ENCODE measurements at places on chromosomes 7 and 10. TPM values are rescaled to one million over a fixed set of nuclear protein-coding genes. Genes with fewer than 3 reads are reported as not detected.

GRCh38 chr10:107718864-107719263 lies 554.4 kb upstream of the SORCS1 start:
- no peak for DNase-seq

GRCh38 chr10:12397941-12398340 lies 48.6 kb downstream of the CAMK1D start:
- no peak for DNase-seq

DNA sequence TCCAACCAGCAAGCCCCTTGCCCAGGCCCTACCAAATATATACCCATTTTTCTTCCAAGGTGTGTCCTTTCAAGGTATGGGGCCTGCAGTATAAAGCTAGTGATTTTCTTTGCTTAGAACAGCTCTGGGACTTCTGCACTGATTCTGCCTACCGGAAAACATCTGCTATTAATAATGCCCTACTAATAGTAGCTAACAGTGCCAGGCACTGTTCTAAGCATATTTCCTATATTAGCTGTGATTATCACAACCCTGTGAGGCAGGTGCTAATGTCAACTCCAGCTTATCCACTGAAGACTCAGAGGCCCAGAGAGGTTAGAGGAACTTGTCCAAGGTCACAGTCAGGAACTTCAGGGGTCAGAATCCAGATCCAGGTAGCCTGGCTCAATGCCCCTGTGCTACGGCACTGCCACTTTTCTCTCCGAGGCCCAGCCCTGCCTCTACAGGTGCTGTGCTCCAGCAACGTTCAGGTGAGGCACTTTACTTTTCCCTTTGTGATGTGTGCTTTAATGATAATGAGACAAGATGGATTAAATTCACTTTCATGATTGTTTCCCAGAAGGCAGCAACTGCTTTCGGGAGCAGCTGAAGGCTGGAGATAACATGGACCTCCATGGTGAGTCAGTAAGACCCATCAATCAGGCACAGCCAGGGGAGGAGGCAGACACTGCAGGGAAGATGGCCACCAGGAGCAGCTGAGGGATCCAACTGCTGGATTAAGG lies 26.7 kb downstream of the TAS2R41 start:
- DNase-seq: no peak

GRCh38 chr7:108770981-108771745 lies 201.5 kb downstream of the DNAJB9 start:
- no peak for DNase-seq

- no peak for DNase-seq
These were observed 258.5 kb downstream of the ARL4A start for GRCh38 chr7:12945901-12946300.

- no peak for DNase-seq
These were observed 109.4 kb downstream of the WDFY4 start for GRCh38 chr10:48794074-48794473.

DNA sequence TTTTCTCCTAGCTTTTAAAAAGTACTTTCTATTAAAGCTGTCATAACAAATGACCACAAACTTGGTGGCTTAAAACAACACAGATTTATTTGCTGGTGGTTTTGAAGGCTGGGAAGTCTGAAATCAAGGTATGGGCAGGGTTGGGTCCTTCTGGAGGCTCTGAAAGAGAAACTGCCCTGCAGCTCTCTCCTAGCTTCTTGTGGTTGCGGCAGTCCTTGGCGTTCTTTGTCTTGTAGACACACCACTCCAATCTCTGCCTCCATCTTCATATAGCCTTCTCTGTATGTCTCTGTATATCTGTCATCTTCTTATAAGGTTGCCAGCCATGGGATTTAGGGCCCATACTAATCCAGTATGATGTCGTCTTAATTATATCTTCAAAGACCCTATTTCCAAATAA lies 79.4 kb upstream of the PRR15 start:
- DNase-seq: no peak

GRCh38 chr10:50604049-50604640 lies 19.6 kb downstream of the SGMS1 start:
- no peak for DNase-seq

DNA sequence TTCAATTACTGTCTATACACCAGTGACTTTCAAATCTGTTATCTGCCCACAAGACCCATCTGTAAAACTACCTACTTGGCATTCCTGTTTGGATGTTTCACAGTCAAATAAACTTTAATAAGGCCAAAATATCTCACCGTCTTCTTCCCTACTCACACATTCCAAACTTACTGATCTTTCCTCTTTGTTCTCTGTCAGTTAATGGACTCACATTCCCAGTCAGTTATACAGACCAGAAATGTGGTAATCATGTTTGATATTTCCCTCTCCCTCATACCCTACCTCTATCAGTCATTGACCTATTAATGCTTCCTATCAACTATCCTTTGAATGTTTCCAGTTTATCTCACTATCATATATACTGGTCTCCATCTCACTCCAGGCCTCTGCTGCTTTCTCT lies 28.5 kb upstream of the HDAC9 start:
- DNase-seq: no peak

GRCh38 chr7:6164491-6164890 lies 107.9 kb downstream of the CYTH3 start:
- DNase-seq: no peak

GRCh38 chr10:10397906-10398305 lies 619.8 kb upstream of the CELF2 start:
- no peak for DNase-seq

- no peak for DNase-seq
These were observed 15.5 kb downstream of the KLF6 start for GRCh38 chr10:3769556-3769955.

DNA sequence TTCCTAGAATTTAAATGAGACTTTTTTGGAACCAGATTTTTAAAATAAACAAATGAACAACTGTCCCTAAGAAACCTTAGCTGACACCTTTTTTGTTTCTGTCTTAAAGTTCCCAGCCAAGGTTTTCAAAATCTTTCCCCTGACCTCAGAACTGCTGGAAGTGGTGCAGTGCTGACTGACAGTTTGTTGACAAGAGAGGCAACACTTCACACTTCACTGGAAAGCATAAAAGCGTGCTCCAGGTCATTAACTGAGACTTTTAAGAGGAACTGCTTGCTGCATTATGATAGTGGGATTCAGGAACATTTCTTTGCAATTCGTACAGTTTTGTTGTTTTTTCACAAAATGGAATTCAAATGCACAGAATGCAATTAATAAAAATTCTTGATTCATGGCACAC lies 36.2 kb downstream of the SYPL1 start:
- no peak for DNase-seq

DNA sequence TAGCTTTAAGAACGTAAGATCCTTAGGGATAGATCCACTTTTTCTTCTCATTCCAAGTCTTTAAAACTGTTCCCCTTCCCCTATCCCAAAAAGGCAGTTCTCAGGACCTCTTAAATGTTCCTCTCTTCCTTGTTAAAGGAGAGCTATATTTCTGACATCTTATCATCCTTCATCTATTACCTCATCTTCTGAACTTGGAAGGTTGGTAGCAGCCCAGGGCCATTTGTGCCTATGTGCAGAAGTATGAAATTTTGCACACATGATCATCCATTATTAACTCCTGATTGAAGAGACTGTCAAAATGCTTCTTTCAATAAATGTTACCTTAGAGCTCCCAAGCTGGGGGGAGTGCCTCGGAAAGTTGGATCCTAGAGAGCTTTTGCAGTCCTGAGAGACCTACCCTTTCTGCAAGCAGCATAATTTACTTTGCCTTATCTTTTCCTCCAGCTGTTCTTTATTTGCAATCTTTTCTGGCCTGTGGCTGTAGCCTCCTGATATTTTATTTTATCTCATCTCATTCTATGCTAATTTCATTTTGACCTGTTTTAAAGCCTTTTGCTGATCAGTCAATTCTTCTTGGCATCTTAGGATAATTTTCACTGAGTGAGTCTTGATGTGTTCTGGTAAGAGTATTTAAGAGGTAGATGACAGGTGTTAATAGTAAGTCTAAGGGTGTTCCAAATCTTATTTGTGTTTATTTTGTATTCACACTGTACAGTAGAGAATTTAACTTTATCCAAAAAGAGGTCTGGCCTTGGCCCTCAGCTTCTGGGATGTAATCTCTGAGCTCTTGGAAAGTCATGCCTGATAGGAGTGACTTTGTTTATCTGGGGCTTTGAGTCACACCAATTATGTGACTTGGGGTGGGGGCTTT lies 135.0 kb upstream of the PDLIM1 start:
- no peak for DNase-seq

DNA sequence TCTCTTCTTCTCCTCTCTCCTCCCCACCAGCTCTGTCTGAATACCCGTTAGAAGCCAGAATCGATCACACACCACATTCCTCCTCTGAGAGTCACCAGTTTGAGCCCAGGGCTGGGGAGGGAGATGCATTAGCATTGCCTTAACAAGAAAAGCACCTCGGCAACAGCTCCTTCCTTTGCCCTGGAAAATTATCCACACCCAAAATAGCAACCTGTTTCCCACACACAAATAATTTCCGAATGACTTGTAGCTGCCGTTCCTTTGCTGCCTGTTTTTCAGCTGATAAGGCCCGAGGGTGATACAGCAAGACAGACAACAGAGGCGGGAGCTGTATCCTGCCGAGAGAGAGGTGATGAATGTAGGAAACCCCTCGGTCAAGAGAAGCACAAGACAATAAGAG lies 91.3 kb downstream of the CPXM2 start:
- no peak for DNase-seq

DNA sequence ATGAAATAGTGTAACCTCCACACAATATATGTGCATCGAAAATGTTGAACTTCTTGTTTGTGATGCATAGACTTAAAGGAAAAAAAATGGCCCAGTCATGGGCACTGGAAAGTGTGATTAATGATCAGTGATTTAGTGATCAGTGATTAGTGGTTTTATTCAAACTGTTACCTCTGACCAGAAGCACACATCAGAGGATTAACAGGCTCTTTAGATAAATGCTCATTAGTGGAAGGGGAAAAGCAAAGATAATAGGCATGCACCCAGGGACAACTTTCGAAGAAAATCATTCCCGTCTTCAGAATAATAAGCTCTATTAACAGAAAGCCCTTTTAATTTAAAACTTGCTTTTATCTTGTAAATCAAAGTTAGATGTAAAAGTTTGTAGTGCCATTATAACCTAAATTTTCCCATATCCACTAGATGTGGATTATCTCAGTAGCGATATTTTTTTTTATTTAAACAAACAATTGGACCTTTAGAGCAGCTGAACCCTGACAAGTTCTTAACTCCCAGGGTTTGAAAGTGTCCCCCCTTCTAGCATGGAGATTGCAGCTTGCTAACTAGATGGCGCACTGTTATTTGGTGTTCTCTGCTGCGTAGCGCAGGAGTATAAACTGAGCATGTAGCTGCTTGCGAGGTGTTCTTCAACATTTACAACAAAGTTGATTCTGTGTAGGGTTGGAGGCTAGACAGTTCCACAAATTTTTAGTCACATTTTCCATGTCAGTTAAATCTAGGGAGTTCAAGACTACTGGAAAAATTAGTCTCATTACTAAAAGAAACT lies at the start of gene CREB5:
TSS of gene CREB5 (plus strand) at position 643 of the 787 bp plus-strand sequence. CDS start 397 bp downstream, outside the sequence.
- no peak for DNase-seq

GRCh38 chr10:99743841-99744240 lies 11.8 kb downstream of the CUTC start:
- no peak for DNase-seq

DNA sequence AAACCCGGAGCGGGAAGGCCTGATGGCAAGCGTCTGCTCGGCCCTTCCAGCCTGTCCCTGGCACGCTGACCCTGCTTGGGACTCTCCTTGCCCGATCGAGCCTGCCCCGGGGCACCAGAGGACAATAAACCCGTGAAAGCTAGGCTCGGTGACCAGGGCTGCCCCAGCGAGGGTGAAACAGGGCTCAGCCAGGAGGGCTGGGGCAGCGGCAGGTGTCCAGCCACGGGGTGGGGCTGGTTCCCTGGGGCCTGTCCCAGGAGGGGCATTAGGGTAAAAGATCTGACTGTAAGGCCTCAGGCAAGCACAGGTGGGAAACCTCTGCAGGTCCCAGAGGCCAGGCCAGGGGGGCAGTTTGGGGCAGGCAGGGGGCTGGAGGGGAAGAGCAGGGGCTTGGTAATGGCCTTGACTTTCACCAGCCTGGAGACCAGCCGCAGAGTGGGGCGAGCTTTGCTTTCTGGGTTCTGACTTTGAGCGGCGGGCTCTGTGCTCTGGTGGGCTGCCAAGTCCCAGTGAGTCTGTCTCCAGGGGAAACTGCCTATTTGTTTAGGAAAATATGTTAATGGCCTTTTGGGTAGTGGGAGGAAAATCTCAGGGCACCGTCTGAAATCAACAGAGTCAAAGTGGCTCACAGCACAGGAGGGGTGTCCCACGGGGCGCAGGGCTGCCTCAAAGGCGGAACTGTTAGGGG lies 68.2 kb upstream of the INPP5A start:
- DNase-seq: no peak

- no peak for DNase-seq
These were observed 30.4 kb downstream of the MKRN1 start for GRCh38 chr7:140448781-140449480.

GRCh38 chr10:15320522-15321203 lies 50.4 kb downstream of the FAM171A1 start:
- DNase-seq: no peak

DNA sequence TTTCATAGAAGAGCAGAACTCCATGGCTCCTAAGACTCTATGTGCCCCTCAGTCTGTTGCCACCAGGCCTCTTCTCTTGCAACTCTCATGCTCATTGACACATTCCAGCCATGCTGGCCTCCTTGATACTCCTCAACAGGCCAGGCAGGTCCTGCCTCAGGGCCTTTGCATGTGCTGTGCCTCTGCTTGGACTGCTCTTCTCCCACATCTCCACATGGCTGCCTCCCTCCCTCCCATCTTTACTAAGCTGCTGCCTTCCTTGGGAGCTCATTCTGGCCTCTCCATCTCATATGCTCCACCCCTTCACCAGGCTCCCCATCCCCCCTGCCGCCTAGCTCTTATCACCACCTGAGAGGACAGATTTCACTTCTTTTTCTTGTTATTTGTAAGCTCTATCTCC lies 103.8 kb upstream of the GPR26 start:
- DNase-seq: no peak

The ASB15 gene
- total RNA-seq: not detected

The GIMAP4 gene
- total RNA-seq: 19.5 TPM

The SRGN gene
- 108 TPM for total RNA-seq

The C10orf62 gene
- 1.1 TPM for total RNA-seq

The TMEM139 gene
- total RNA-seq: 2.1 TPM

The ACADSB gene
- 22.9 TPM for total RNA-seq

The PTF1A gene
- total RNA-seq: not detected

The BICC1 gene
- total RNA-seq: 31.0 TPM

The STK31 gene
- 0.98 TPM for total RNA-seq

The CPA2 gene
- 1.5 TPM for total RNA-seq

The FRG2B gene
- total RNA-seq: not detected
